ENCODE measurements at places on chromosomes 2 and 18.
A peak's percentile ranks its signal among the peaks of the same experiment; 100 is the strongest.

DNA sequence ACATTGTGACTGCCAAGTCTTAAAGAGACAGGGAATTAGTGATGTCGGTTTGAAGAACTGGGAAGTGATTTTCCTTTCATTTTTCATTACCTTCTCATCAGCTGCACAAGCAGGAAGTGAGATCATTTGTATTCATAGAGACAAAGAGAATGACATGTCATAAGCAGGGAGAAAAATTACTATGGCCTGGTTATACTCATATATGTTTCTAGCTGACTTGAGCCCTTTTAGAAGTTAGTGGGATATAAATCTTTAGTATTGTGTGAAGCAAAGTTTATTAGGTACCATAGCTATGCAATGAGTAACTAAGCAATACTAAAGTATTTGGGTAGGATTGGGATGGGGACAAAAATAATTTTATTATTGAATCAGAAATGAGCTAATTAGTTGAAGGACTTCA lies 284.1 kb downstream of the PID1 start:
- DNase-seq: no peak

GRCh38 chr2:31227110-31227509 lies 6.8 kb upstream of the EHD3 start:
- no peak for DNase-seq

DNA sequence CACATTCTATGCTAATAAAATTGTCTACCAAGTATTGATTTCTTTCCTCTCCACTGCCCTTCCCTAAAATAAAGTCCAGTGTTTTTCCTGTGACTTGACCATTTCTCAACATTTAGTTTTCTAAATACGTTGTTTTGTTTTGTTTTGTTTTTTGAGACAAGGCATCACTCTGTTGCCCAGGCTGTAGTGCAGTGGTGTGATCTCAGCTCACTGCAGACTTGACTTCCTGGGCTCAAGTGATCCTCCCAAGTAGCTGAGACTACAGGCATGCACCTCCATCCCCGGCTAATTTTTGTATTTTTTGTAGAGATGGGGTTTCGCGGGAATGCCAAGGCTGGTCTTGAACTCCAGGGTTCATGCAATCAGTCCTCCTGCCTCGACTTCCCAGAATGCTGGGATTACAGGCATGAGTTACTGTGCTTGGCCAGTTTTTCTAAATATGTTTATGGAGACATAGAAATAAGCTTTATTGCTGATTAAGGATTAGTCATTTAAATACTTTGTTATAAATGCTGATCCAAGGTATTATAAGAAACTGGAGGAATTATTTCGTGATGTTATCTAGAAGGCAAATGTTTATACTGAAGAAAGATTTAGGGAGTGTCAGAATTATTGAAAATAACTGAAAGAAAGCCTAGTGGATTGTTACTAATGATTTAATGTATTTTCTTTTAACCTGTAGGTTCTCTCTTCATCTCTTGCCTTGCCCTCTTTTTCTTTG lies 5.7 kb upstream of the HTR2B start:
- DNase-seq: no peak

DNA sequence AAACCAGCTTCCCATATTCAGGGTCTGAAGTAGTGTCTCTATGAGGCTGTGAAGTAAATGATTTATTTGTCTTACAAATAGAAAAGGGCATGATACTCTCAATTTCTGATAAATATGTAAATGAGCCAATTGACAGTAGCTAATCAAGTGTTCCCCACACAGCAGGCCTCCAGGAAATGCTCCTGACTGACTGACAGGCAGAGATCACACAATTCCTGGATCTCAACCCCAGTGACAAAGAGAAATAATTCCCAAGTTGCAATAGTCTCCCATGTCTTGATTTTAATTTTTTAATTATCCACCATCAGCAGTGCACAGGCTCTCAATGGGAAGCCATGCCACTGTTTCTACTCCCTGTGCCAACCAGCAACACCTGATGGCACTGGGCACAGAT lies 390.4 kb downstream of the SOX11 start:
- DNase-seq: no peak

DNA sequence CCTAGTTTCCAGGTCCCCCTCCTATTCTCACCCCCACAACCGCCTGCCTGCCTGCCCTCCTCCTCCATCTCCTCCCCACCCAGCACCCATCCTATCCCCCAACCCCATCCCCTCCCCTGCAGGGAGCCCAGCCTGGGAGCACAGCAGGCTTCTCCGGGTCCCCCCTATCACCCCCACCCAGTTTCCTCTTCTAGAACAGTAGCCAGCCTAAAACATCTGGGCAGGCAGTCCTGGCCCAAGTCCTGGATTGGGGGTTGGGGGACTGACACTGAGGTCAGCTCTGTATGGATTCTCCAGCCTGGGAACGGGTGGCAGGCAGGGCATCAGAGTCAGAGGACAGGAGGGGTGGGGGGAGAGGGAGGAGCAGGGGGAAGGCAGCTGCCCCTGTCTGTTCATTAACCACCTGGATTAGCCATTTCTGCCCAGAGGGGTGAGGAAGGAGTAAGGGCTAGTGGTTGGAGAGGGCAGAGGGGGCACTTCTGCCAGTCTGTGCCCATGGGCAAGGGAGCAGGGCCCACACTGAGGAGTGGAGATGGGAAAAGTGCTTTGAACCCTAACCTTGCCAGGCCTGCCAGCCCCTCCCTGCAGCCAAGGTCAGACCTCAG lies 60.0 kb downstream of the TNS1 start:
- DNase-seq: peak; percentile 37

GRCh38 chr18:50791599-50792438 lies 28.0 kb downstream of the MRO start:
- DNase-seq: no peak
